ENCODE measurements at places on chromosomes 6 and 20.

DNA sequence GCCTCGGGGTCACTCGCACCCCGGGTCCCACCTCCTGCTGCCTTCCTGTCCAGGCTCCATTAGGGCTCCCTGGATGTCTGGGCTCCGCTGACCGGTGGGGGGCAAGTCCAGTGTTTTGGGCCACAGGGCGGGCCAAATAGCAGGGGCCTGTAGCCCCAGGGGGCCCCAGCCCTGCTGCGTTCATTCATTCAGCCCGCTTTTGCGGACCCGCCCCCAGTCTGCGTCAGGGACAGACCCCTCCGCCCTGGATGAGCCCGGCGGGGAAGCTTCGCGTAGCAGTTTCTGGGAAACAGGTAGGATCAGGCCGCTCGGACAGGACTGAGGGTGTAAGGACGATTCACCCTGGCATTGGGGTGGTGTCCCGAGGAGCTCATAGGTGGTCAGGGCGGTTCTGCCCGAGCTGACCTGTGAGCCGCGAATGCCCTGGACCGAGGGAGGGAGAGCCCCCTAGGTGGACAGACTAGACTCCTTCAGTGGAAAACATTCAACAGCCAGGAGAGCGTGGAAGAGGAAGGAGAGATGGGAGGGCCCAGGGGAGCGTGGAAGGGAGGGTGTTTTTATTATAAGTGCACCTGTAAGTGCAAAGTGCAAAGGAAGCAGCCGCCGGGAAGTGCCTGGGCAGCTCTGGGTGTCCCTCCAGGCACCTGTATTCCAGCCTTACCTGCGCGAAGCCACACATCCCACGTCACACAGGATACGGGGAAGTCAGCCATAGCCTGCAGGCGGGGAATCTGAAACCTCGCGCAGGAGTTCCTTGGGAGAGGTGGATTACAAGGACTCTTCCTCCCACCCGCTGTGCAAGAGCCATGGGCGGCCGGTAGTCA lies 662 bp downstream of the ENTPD6 start:
- peak; percentile 66 for DNase-seq

DNA sequence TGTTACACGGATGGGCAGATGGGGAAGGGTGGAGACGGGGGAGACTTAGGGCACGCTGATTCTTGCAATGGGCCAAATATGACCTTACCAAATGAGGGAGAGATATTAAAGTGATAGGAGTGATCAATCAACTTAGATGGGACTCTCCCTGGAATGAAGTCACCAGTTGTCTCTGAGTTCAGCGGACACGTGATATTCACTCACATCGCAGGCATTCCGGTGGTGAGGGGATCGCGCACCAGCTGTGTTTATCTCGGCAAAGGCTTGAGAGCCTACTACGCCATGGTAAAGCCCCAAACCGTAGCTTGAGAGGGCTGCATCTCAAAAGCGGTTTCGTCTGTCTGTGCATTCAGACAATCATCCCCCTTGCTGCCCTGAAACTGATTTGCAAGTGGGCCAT lies 5.5 kb downstream of the BMP7 start:
- DNase-seq, result no peak

GRCh38 chr20:35462351-35462750 lies 7.0 kb downstream of the CEP250 start:
- no peak for DNase-seq

DNA sequence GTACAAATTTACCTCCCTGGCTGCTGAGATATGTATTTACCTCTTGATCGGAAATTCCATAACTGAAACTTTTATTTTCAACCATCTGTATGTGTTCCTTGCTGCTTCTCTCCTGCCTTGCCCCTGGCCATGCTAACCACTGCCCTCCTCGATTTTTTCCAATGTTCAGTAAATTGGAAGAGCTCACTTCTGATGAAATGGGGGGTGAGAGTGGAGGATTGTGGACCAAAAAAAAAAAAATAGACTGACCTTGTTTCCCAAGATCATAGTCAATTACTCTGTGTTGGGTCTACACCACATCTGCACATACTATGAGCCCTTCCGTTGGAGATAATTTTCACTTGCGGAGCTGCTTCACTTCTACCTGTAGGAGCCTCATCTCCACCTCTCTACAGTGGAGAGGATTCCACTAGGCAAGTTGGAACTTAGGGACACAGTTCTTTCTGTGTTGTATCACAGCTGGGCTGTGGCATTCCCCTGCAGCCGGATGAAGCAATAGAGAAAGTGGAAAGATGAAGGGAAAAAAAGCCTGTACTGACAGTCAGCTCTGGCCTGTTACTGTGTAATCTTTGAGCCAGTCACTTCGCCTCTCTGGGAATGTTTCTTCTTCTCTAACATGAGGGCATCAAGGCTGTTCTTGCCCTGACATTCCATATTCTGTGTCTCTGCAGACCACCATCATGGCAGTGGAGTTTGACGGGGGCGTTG lies 1.6 kb downstream of the PSMB9 start:
- DNase-seq, result no peak

- DNase-seq, result no peak
Observed at GRCh38 chr6:117955684-117956256, 48.7 kb downstream of the SLC35F1 start.

- DNase-seq, result no peak
Observed at GRCh38 chr20:60469829-60470228, 511.6 kb downstream of the CDH26 start.

- no peak for DNase-seq
Observed at GRCh38 chr20:21812379-21812778, 106.9 kb downstream of the PAX1 start.

DNA sequence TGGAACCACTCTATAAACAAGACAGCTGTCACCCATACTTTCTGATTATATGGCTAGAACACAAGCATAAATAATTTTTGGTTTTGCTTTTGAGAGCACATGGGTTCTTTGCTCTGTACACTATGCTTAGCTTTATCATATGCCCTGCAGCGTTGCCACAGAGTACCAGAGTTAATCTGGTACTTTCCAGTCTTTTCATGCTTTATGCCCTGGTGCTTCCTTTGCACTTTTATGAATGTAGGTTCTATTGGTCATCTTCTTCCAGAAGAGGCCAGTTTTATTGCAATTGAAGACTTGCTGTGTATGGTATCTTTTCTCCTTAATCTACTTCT lies 20.8 kb downstream of the SHLD1 start:
- DNase-seq, result no peak

DNA sequence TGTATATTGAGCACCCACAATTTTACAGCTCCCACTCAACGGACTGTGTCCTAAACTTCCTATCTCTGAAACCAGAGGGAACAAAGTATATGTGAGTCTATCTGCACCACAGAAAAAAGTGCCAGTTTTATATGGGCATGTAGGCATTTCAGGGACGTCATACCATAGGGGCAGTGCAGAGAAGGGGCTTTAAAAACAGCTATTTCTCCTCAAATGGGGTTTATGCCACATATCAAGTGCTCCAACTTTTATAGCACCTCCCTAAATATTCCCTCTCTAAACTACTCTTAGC lies 28.9 kb upstream of the ASF1A start:
- DNase-seq, result no peak

DNA sequence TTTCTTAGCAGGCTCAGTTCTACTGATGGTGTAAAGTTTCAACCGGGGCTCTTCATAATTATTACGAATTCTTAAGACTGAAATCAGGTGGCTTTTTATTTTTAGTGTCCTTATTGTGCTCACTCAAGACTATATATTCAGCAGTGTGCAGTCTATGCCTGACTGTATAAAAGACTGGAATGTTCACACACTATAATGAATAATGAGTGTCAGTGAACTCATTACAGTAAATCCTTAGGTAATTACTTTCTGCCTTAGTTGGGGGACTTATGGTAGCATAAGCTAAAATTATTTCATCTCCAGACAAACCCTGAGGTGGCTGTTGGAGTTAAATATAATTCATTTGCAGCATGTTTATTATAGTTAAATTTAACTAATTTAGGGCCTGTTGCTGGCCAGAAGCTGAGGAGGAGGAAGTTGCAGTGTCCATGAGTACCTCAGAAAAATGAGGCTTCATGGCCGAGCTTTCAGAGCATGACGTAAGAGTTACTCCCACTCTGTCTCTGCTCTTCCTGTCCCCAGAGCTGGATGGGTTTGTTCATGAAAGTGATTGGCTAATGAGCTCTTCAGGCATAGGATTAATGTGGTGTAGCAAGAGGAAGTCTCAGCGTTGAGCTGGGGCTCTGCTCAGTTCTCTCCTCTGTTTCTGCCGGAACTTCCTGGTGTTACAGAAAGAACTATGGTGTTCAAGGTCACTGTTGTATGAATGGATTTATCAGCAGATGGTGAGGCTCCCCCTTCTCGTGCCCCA lies 335.7 kb downstream of the NRN1 start:
- no peak for DNase-seq

- DNase-seq, result no peak
Observed at GRCh38 chr6:125307964-125308615, 6.3 kb upstream of the HDDC2 start.

- no peak for DNase-seq
Observed at GRCh38 chr20:21189761-21190523, 64.1 kb downstream of the KIZ start.

DNA sequence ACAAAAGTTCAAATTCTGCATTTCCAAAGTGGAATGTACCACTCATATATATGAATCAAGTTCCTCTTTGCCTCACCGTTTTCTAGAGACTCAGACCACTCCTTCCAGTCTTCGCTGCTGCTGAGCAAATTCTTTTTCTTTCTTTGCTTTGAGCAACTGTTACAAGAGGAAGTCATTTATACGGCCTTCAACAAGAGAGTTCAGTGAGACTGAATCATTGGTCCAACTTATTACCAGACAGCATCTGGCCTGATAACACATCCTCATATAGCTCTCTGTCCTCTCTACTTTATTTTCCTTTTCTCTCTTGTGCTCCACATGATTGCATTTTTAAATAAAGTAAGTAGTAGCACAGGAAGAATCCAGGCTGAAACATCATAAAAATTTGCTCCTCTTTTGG lies 652.7 kb downstream of the PHF3 start:
- no peak for DNase-seq

- no peak for DNase-seq
Observed at GRCh38 chr20:2948968-2949367, 75.7 kb downstream of the PTPRA start.

DNA sequence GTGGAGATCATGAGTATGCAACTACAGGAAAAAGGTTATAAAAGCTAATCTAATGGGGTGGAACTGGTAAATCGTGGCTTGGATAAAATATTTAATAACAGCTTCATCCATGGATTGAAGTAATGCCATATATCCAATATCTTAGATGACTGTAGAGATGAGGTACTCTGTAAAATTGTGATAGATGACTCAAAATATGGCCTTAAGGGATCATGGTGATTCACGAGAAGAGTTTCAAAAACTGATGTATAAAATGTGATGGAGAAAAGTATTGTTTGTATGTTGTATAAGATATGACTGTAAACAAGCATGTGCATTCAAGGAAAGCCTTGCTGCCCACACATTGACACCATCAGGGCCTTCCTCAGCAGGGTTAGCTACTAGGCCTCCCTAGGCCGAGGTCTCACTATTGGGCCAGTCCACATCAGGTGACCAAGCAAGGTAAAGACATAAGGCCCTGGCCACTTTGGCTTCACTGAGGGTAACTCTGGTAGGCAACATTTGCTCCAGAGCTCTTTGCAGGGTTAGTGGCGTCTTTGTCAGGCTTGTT lies 17.7 kb upstream of the CCN6 start:
- no peak for DNase-seq

DNA sequence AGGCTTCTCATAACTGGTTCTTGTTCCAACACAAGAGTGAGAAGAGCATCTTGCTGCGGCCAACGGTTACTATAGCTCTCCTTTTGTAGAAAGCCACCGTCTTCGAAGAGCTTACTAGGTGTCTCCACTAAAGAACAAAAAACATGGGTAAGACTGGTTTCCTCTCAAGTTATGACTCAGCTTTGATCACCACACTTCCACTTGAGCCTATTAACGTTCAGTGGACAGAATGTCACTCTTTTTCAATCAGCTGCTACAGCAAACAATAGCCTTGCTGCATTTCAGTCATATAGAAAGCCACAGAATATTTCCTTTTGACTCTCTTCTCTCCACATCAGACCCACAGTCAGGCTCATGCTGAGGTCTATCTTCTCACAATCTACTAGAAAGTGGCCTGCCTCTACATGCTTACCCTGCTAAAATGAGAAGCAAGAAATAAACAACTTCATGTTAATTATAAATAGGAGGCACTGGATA lies 243.5 kb upstream of the PREP start:
- no peak for DNase-seq

GRCh38 chr6:56840467-56841380 lies 114.2 kb upstream of the BEND6 start:
- no peak for DNase-seq

GRCh38 chr6:53725791-53726575 lies 60.4 kb upstream of the KLHL31 start:
- DNase-seq, result peak; percentile 79

GRCh38 chr6:132192631-132193030 lies 208.6 kb downstream of the MOXD1 start:
- no peak for DNase-seq

GRCh38 chr20:8489094-8489883 lies 357.2 kb downstream of the PLCB1 start:
- no peak for DNase-seq

GRCh38 chr6:119308048-119308570 lies 41.5 kb downstream of the MAN1A1 start:
- DNase-seq, result no peak

DNA sequence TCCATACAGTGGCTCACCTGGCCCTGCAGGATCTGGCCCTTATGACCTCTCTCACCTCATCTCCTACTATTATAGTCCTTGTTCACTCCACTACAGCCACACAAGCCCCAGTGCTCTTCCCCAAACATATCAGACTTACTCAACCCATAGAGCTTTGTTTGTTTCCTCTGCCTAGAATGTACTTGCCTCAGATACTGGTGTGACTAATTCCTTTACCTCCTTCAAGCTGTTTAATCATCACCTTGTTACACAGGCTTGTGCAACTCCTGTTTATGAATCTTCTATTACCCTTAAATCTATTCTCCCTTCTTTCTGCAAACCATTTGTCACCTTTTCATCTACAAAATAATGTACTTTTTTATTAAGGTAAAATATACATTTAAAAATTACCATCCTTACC lies 3.2 kb downstream of the DEFB125 start:
- DNase-seq, result no peak

DNA sequence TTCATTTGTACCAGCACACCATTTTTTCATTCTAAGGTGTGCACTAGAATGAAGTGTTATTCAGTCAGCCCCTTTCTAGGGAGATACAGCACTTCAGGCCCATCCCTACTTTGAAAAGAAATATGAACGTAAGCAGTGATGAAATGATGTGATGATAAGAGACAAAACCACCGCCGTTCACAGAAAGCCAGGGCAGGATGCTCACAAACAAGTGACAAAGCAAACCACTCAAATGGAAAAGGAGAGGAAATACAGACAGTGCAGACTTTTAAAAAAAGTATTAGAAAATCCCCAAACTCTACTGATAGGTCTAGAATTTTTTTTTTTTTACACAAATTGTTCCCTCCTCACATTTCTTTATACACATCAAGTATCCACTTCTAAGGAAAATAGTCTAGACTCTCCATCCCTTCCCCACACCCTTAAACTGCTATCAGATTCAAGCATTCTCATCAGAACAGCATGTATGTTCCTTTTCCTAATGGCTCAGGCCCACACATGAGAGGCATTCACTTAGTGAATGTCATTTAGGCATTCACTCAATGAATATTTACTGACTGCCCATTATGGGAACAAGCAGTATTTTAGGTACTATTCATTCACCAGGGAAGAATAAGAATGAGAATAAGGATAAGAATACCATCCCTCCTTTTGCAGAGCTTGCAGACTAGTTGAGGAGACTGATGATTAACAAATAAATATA lies 243.5 kb downstream of the GMPR start:
- no peak for DNase-seq
